Ovary (tissue), 10 donors: ENCODE measurements at places on chromosomes 12 and 14. TPM values are rescaled to one million over a fixed set of nuclear protein-coding genes. Genes with fewer than 3 reads are reported as not detected.

Gene RFLNA
- 0.72 TPM for polyA plus RNA-seq

Gene ZDHHC22
- not detected for polyA plus RNA-seq

Gene TC2N
- polyA plus RNA-seq = 5.4 TPM

Gene PARPBP
- 1.1 TPM for polyA plus RNA-seq

Gene OTX2
- polyA plus RNA-seq = not detected

Gene MYO1H
- polyA plus RNA-seq = not detected

Gene SUDS3
- 22.1 TPM for polyA plus RNA-seq

Gene TAS2R13
- 0.15 TPM for polyA plus RNA-seq

Gene C1S
- 952 TPM for polyA plus RNA-seq

Gene METTL1
- 29.3 TPM for polyA plus RNA-seq

Gene RD3L
- not detected for polyA plus RNA-seq

Gene NGB
- polyA plus RNA-seq = not detected

Gene IFNG-AS1
- not detected for polyA plus RNA-seq

Gene MYG1
- 29.9 TPM for polyA plus RNA-seq

Gene IL22
- not detected for polyA plus RNA-seq

Gene HOXC12
- not detected for polyA plus RNA-seq

Gene LTB4R
- 2.9 TPM for polyA plus RNA-seq

Gene AKAP3
- polyA plus RNA-seq = 0.24 TPM

Gene AMN
- not detected for polyA plus RNA-seq

Gene KLRB1
- polyA plus RNA-seq = 2.8 TPM

Gene DPPA3
- 1.3 TPM for polyA plus RNA-seq

Gene TESPA1
- polyA plus RNA-seq = 3.4 TPM

Gene RTL1
- polyA plus RNA-seq = 0.06 TPM

Gene PTPN6
- 6.9 TPM for polyA plus RNA-seq

Gene CLSTN3
- polyA plus RNA-seq = 28.9 TPM

Gene TAS2R20
- polyA plus RNA-seq = 0.39 TPM

Gene SALL2
- 25.9 TPM for polyA plus RNA-seq

Gene GLT1D1
- 0.23 TPM for polyA plus RNA-seq

Gene CYP27B1
- polyA plus RNA-seq = 0.18 TPM

Gene KRT4
- polyA plus RNA-seq = not detected

Gene PTPRO
- 0.58 TPM for polyA plus RNA-seq

Gene ENO2
- polyA plus RNA-seq = 5.0 TPM

Gene KRT77
- polyA plus RNA-seq = not detected

Gene SLC5A8
- 0.08 TPM for polyA plus RNA-seq

Gene NTF3
- 10.2 TPM for polyA plus RNA-seq

Gene STAB2
- polyA plus RNA-seq = 6.4 TPM

Gene MORN3
- polyA plus RNA-seq = 0.65 TPM

Gene PPP2R5C
- polyA plus RNA-seq = 52.8 TPM

Gene SLC17A8
- not detected for polyA plus RNA-seq

Gene GDF3
- 0.75 TPM for polyA plus RNA-seq

Gene DCD
- polyA plus RNA-seq = not detected

Gene KRT74
- not detected for polyA plus RNA-seq

Gene AHNAK2
- 24.6 TPM for polyA plus RNA-seq

Gene KRT83
- polyA plus RNA-seq = not detected

Gene PRR13
- polyA plus RNA-seq = 320 TPM

Gene SCARB1
- polyA plus RNA-seq = 59.4 TPM

Gene CLEC1B
- polyA plus RNA-seq = 0.47 TPM

Gene TTC9
- polyA plus RNA-seq = 1.7 TPM

Gene DIO3
- polyA plus RNA-seq = 3.1 TPM

Gene CLEC9A
- polyA plus RNA-seq = 1.00 TPM

Gene PRH2
- polyA plus RNA-seq = not detected

Gene PTCSC3
- not detected for polyA plus RNA-seq

Gene GPR84
- polyA plus RNA-seq = 0.42 TPM

Gene RNFT2
- 1.0 TPM for polyA plus RNA-seq

Gene HOXC6
- 37.8 TPM for polyA plus RNA-seq

Gene SLCO1A2
- not detected for polyA plus RNA-seq

Gene WIF1
- polyA plus RNA-seq = 0.11 TPM

Gene DTX3
- 37.9 TPM for polyA plus RNA-seq

Gene TRMT61A
- polyA plus RNA-seq = 0.62 TPM
